ENCODE measurements at places on chromosomes 11 and 22.
A peak's percentile ranks its signal among the peaks of the same experiment; 100 is the strongest.

GRCh38 chr22:21025763-21026755, 6.3 kb downstream of the SLC7A4 start:
- no peak for DNase-seq

DNA sequence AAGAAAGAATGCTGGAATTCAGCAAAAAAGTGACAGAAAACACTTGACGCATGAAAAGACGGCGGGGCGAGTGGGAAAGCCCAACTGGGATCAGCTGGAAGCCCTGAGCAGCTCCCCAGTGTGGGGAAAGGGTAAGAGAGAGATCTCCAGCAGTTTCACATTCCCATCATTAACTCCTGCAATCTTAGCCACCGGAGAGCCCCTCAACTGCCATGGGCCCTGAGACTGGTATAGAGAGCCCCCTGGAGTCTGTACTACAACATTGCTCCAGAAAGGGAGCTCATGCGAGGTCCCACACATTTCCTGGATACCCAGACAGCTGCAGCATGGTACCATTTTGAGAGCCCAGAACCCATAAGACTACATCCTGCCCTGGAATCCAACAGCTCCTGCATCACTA, 31.1 kb downstream of the MRGPRX4 start:
- no peak for DNase-seq

- peak; percentile 23 for DNase-seq
These were observed 148.8 kb downstream of the CRYBB2 start for GRCh38 chr22:25368271-25368670.

DNA sequence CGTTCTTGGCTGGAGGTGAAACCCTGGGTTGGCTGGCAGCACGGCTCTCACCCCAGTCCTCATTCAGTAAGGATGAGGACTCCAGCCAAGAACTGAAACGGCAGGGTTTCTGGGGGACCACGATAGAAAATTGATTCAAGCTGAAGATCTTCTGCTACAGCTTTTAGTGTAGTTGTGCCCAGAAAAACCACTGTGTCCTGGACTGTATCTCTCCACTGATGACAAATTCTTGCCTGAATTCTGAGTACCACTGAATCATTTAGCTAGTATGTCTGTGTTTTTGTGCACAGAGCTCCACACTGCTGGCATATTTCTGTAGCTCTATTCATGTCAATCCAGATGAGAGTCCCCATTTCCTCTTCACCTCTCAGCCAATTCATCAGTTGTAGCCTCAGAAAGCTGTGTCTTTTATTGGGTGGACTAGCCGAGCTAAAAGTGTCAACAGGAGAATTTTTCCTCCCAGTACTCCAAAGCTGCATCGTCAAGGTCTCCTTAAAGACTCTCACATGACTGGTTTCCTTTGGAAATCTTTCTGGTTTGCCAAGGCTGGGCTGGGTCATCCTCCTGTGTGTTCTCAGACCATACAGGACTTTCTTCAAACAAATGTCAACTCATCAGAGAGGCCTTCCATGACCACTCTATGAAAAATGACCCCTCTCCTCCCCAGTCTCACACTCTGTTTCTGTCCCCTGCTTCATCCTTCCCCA, 144.6 kb downstream of the LDLRAD3 start:
- no peak for DNase-seq

DNA sequence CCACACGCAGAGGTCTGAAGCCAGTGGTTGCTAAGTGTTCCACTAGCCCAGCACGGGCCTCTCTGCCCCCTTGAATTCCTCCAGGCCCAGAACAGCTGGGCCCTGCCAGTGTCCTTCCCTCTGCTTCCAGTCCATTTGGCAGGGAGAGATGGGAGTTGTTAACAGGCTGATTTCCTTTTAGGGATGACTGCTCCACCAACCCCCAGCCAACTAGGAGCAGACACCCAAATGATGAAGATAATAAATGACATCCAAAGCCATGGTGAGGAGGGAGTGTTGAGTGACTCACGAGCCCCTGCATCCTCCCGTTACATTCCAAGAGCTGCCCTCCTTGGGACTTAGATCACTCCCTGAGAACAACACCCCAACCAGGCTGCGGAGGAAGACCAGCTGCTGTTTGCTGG, 20.6 kb downstream of the PARVA start:
- peak; percentile 92 for DNase-seq

GRCh38 chr11:2839395-2839943, 46.1 kb downstream of the CDKN1C start:
- DNase-seq = no peak

- DNase-seq = no peak
These were observed 72.6 kb downstream of the USP35 start for GRCh38 chr11:78261367-78261766.

GRCh38 chr22:36285017-36285416, 32.1 kb downstream of the APOL1 start:
- no peak for DNase-seq

DNA sequence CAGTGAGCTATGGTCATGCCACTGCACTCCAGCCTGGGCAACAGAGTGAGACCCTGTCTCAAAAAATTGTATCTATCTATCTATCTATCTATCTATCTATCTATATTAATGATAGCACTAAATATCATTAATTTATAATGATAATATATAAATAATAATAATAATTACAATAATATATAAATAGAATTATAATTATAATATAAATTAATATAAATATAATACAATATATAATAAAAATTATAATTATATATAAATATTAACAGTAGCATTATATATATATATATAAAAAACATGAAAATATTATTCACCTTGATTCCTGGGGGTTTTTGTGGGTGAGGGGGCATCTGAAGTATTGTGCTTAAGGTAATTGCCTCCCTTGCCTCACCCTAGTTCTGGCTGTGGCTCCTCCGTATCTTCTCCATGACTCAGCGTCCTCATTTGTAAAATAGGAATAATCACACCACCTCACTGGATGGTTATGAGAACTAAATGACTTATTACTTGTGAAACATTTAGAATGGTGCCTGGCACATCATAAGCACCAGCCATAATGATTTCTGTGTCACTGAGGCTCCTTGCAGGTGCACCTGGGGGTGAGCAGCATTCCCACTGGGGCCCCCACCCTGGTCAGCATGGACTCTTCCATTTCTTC, 18.8 kb downstream of the RASD2 start:
- DNase-seq = no peak

DNA sequence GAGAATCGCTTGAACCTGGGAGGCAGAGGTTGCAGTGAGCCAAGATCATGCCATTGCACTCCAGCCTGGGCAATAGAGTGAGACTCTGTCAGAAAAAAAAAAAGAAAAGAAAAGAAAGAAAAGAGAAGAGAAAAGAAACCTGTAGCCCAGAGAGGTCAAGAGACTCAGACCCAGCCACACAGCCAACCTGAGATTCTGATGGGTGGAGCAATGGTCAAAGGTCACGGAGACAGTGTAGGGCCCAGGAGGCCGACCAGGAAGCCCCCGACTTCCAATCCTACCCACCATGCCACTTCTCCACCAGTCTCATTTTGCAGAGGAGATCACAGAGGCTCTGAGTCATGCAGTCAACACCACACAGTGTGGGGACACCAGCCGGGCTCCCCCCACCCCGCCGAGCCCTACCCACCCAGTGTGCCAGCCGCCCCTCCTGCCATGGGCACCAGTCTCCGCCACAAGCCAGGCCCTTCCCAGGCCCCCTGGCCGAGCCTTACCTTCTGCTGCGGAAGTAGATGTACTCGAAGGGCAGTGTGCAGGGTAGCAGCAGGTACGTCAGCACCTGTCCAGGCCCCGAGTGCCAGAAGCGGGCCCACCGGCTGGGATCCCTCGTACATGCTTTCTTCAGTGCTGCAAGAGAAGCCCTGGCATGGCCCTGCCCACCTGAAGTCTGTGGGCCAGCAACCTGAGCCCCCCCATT, 7.9 kb downstream of the PNPLA5 start:
- DNase-seq = no peak

DNA sequence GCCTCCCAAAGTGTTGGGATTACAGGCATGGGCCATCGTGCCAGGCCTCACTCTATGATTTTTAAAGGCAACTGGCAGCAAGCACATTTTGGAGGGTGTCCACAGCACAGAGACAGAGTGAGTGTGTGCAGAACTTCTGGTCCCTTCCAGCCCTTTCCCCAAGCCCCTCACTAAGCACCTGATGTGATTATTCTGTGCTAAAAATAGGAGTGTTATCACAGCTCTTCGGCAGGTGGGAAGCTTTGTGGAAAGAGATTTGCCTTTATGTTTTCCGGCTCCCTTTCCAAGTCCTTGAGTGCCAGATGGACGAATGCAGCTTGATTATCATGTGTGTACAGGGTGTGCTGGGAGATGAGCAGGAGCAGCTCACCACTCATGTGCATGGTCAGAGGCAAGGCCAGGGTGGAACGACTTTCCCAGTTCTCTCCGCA, 310.8 kb downstream of the DDX10 start:
- no peak for DNase-seq

- peak; percentile 2 for DNase-seq
These were observed 69.8 kb downstream of the TRIM29 start for GRCh38 chr11:120068114-120068573.

DNA sequence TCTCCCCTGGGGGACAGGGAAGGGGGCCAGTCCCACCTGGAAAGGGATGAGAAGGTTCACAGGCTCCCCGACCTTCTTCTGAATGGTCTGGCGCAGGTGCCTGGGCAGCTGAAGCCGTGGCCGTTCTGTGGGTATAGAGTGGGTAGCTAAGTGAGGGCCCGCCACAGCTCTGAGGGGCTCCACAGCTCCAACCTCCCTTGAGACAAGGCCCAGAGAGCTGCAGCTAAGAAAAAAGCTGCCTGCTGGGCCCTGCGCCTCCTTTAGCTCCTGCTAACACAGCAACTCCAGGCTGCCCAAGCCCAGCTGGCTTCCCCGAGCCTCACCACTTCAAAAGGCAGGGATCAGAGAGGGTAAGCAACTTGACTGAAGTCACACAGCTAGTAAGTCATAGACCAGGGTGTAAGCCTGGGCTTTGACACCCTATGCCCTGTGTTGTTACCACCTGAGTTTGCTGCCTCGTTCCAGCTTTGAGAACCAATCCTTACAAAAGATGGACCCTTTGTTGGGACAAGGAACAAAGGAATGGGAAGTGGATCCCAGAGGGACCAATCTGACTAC, 18.5 kb downstream of the MYBPC3 start:
- no peak for DNase-seq

- no peak for DNase-seq
These were observed 47.5 kb upstream of the RASSF10 start for GRCh38 chr11:12961615-12962014.

DNA sequence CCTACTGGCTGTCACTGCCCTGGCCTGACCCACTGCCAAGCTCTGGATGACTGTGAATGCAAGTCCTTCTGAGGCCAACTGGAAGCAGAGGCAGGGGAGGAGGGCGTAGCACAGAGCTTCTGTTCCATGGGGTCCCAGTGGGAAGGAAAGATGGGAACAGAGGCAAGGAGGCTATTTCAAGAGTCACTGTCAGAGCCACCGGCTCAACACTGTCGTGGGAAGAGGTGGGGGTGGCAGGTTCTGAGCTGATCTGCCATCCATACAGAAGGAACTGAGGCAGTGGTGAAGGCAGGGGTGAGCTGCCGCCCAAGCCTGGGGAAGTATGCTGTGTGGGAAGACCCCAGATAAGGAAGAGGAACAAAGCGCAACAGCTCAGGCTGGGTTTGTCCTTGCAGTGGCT, 54.7 kb downstream of the SGSM3 start:
- no peak for DNase-seq

DNA sequence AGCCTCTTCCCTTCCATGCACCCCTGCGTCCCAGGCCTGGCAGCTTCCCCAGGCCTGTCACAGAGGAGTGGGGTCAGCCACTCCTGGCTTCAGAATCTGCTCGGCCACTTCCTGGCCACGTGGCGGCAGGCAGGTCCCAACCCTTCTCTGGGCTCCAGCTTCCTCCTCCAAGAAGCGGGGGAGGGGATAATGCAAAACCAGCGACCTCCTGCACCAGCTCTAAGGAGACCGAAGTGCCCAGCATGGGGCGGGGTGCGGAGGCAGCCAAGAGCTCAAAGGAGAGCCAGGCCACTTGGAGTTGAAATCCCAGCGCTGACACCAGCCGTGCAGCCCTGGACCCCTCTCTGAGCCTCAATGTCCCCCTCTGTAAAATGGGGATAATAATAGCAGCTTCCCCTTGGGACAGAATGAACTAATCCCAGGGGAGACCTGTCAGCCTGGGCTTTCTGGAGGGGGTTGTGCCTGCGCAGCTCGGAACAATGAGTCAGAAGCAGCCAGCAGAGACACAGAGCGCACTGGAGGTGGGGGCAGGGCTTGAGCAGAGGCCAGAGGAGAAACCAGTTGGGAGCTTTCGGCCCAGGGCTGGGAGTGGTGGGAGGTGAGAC, 22.8 kb upstream of the PICK1 start:
- no peak for DNase-seq

DNA sequence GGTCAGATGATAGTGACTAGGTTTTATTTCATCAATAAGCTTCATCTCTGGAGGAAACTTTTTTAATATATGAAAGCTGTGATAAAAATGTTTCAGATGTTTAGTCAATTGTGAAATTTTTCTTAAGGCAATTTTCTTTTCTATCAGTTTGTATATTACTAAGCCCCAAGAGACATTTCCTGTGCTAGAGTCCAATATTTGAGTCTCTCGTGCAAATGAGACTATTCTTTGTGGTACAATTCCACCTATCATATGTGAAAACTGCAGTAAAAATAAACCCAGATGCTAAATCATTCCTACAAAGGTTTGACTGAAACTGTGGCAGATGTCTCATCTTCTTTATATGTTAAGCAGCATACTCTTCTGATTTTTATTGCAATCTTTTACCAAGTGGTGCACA, 28.0 kb downstream of the CTR9 start:
- no peak for DNase-seq

GRCh38 chr22:50267591-50268390, 2.4 kb downstream of the MAPK11 start:
- DNase-seq = no peak

- no peak for DNase-seq
These were observed 170.5 kb upstream of the TBCEL start for GRCh38 chr11:120853435-120853834.

GRCh38 chr11:50174189-50174588, 141.5 kb downstream of the OR4C45 start:
- DNase-seq = peak; percentile 5

- DNase-seq = no peak
These were observed 66.5 kb downstream of the BMAL1 start for GRCh38 chr11:13343931-13344717.
